NCI-H510A (cell line): ENCODE measurements at places on chromosomes 11 and 22.
A peak's percentile ranks its signal among the peaks of the same experiment; 100 is the strongest.

DNA sequence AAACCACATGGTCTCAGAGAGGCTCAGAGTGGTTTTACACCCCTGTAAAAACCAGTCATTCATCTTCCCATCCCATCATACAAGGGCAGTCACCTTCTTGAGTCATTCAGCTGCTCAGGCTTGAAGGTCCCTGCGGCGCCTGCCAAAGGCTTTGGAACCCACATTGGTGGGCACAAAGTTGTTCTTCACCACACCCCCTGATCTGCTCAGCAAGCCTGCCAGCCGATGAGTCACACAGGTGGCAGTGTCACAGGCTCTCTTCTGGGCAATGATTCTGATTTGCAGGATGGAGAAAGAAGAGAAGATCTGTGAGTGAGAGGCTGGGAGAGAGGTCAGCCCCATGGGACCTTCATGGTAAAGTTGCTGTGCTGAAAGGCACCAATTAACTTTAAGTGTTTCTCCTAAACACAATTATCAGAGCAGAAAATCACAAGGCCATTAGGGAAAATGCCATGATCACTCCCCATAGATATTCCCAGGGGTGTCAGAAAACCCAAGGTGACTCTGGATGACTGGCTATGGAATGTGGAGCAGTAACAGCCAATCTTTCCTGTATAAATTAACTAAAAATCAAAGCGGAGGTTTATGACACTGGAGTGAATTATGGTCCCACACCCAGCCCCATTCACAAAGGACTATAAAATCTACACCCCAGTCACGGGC, 4.4 kb downstream of the CALCA start:
- no peak for DNase-seq

- no peak for DNase-seq
Measured at GRCh38 chr11:117456027-117456720, 128.5 kb downstream of the CEP164 start.

- no peak for DNase-seq
Measured at GRCh38 chr11:68792400-68792966, 41.2 kb upstream of the TESMIN start.

DNA sequence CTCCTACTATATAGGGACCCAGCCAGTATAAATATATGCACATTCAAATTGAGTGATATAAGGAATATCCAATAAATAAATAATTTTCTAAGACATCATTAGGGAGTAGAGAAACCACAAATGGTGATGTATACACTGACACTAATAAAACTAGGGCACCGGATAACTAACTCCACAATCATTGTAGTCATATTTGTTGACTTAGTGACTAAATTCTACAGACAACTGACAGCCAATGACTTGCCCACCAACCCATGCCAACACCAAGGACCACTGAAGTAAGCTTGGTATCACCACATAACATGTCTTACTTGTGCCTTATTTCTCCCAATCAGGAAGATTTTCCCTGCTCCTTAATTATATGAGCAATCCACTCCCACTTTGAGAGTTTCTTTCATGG, 139.6 kb upstream of the TRPC6 start:
- no peak for DNase-seq

- no peak for DNase-seq
Measured at GRCh38 chr22:37046589-37046988, 5.0 kb upstream of the KCTD17 start.

- no peak for DNase-seq
Measured at GRCh38 chr11:112166562-112166961, 610 bp upstream of the TEX12 start.

GRCh38 chr11:83125577-83125976, 31.4 kb upstream of the PCF11 start:
- no peak for DNase-seq

- DNase-seq: no peak
Measured at GRCh38 chr11:129932381-129933067, 37.1 kb upstream of the NFRKB start.

- DNase-seq: no peak
Measured at GRCh38 chr11:10663990-10664389, 29.6 kb downstream of the IRAG1 start.

GRCh38 chr22:21942407-21943343, 10.0 kb downstream of the PPM1F start:
- DNase-seq: no peak

DNA sequence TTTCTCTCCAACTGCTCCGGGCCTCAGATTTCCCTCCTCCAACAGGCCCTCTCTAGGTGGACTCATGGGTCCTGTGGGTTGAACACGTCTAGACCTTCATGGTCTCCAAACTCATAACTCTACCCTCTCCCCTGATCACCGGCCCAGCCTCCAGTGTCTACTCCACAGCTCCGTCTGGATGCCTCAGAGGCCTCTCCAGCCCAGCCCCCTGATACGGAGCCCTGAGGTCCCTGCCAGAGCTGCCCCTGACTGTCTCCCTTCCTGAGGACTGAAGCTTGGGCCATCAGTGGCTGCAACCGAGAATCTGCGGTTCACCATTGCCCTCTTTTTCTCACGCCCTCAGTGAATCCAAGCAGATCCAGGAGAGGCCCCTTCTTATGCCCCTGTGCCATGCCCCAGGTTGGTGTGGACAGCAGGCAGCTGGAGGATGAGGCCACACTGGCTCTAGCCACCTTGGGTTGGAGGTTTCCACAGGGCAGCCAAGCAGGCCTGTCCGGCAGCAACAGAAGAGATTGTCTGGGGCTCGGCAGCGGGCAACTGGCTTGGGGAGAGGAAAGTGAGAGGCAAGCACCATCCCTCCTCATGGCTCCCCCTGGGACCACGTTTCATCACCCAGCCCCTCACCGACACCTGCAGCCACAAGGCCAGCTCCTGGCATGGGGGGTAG, 104.6 kb upstream of the FGF3 start:
- no peak for DNase-seq

DNA sequence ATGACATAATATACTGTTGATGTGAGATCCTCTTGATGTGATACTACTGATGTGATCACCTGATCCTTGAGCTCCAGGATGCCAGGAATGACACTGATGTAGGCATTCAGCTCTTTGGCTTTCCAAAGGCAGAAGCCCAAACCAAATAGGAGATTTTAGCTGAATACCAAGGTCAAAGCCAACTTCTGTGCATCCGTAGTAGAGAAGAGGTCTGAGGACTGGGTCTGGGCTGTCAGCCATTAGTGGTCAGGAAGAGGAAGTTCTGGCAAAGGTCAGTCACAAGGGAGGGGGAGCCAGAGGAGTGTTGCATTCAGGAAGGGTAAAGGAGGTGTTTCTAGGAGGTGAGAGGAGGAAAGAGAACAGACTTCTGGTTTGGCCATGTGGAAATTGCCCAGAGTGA, 53.4 kb upstream of the PARVG start:
- no peak for DNase-seq

DNA sequence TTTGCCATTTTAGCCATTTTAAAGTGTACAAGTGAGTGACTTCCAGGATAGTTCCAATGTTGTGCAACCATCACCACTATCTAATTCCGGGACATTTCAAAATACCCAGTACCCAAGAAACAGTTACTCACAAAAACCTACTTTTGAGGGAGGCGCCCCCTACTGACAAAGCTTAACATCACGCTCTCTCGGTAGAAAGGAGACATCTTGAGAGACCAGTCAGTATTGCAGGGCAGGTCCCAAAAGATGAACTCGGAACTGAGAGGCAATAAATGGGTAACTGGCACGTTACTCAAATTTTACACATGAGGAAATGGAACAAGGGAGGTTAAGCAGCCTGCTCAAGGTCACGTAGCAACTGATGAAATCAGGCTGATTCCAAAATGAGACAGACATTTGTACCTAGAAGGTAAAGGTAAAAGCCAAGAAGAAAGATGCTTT, 50.0 kb upstream of the POU2AF1 start:
- no peak for DNase-seq

DNA sequence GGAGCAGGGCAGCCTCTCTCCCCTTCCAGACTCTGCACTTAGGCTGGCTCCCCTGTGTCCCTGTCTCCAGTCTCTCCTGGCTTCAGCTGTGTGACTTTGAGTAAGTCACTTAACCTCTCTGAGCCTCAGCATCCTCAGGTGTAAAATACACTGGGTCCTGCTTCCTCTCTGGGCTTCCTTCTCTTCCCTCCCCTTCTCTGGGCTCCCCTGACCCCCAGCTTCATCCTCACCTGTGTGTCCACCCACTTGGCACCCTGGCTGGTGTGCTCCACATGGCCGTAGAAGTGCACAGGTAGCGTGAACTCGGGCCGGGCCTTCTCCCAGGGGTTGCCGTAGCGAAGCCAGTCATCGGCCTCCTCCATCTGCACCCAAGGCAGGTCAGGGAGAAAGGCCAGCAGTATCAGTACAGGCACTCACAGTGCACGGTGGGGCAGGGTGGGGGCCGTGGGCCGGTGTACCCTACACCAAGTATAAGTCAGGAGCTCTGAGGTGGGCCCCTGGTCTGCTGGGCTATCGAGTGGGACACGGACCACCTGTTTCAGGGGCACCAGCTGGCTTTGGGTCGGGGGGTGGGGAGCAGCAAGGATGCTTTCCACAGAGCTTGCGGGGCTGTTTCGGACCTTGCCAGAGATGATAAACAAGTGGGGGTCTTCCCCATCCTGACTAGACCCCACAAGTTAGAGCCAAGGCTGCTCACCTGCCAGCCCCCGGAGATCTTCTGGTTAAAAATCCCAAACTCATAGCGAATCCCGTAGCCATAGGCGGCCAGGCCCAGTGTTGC, 2.0 kb downstream of the PYGM start:
- DNase-seq: no peak

GRCh38 chr11:116702772-116703385, 69.9 kb downstream of the BUD13 start:
- DNase-seq: no peak

- DNase-seq: peak; percentile 28
Measured at GRCh38 chr11:116499396-116500003, 273.3 kb downstream of the BUD13 start.
